Cardiac fibroblast (primary cell): ENCODE measurements at places on chromosomes 7 and 10.

- no peak for DNase-seq
Measured at GRCh38 chr7:2720024-2720423, 32.0 kb downstream of the AMZ1 start.

GRCh38 chr10:108901781-108902618 is 1021.3 kb downstream of the XPNPEP1 start:
- DNase-seq: no peak

DNA sequence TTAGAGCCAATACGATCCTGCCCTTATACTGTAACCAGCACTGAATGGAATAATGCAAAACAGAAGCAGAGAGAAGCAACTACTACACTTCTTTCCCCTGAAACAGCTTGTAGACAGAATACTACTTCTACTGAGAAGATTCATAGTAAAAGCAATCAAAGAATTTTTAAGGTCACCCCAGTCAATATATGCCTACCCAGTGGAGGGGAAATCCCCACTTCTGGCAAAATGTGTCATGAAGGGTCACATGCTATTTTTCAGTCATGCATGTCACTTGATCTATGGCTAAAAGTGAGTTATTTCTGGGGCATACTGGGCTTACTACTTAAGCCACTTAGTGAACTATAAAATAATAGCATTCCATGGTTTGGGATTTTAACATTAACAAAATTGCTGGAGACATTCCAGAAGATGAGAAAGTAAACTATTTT is 25.6 kb downstream of the IRF5 start:
- DNase-seq: no peak

DNA sequence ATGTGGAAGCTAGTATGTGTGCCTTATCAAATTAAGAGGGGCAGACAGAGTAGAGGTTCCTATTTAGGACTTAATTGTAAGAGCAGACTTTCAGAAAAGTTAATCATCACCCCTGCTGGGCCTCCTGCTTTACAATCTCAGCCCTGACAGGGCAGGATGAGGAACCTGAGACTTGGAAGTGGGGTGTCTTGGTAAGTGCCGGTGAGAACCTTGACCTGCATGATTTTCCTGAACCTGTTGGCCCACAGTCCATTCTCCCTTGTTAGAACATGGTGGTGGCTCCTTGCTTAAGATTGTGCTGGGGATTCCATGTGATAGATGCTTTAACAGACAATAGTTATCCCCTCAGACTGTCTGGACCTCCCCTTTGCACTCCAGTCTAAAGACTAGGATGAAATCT is 141.7 kb upstream of the TMEM72 start:
- DNase-seq: no peak

- DNase-seq: no peak
Measured at GRCh38 chr7:52825611-52826010, 209.8 kb upstream of the POM121L12 start.

- no peak for DNase-seq
Measured at GRCh38 chr7:33725111-33726025, 180.0 kb upstream of the BMPER start.

GRCh38 chr10:93600446-93601145 is 439 bp downstream of the RBP4 start:
- DNase-seq: peak; percentile 52

DNA sequence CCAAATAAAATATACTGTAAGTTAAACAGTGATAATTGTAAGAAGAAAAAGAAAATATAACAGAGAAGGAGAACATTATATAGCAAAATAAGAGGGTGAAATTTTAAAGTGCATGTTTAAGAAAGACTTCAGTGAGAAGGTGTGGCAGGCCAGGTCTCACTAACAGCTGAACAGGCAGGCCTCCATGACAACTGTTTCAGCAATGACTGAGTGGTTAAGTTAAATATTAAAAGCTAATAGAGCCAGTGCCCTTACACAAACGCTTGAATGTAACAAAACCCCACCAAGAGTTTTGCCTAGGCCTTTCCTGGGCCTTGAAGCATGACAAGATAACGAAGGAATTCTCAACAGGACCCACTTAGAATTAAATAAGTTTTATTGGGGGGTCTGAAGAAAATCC is 32.6 kb downstream of the CFAP43 start:
- DNase-seq: no peak

- no peak for DNase-seq
Measured at GRCh38 chr7:127802845-127803244, 150.9 kb downstream of the SND1 start.

GRCh38 chr10:133358162-133358924 is 524 bp upstream of the FUOM start:
- DNase-seq: no peak

DNA sequence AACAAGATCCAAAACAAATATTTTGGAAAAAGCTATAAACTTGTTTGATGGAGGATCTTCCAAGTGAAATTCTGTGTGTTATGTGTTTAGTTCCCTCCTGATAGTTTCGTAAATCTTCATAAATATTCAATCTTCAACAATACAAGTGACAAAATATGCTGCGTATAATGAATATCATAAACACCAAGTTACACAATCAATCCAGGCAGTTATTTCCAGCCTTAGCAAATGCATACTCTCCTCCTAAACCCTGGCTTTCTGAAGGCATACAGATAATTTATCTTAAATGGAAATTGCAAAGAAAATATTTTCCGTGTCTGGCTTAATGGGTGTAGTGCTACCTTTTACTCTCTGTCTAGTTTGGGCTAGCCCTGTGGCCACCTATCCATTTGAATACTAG is 864.9 kb upstream of the ZWINT start:
- no peak for DNase-seq

GRCh38 chr10:119404719-119405519 is 137.6 kb downstream of the RGS10 start:
- no peak for DNase-seq

DNA sequence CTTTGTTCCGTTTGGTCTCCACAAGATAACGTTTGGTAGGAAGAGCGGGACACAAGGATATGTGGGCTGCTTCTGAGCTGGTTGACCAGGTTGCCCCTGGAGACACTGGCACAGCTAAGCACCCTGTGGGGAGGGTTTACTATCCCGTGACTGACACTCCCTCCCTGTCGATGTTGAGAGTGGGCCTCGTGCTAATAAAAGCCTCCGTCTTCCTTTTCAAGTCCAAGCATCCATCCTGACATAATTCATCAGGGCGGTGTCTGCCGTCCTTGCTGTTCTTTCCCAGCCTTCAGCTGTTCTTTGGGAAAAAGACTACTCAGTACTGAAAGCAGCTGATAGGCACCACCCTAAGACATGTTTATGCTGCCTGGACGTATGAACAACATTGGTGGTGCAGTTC is 49.6 kb downstream of the SHH start:
- no peak for DNase-seq

GRCh38 chr10:52778511-52779392 is 6.2 kb upstream of the MBL2 start:
- peak; percentile 49 for DNase-seq

GRCh38 chr7:4237296-4238235 is 444.5 kb upstream of the FOXK1 start:
- DNase-seq: no peak

DNA sequence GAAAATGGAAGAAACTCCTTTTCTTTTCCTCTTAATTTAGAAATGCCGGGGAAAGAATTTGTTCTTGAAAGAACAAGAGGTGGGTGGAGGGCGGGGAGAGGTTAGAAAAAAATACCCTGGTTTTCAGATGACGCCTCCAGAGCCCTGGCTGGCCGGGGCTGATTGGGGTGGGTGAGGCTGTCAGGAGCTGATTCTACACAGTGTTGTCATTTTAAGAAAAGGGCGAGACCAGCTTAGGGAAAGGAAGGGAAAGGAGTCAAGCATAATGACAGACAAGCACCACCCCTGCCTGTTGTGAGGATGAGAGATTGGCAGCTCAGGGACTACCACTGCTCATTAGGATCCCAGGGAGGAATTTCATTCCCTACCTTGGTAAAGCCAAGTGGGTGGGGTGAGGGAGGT is 9.9 kb upstream of the FAM180A start:
- peak; percentile 75 for DNase-seq

- peak; percentile 27 for DNase-seq
Measured at GRCh38 chr7:106600569-106601373, 60.2 kb downstream of the CCDC71L start.
